AG20443 (cell line): ENCODE measurements at places on chromosomes 7 and 10.

- DNase-seq, result no peak
Observed at GRCh38 chr10:96756111-96756903, 36.0 kb upstream of the PIK3AP1 start.

- no peak for DNase-seq
Observed at GRCh38 chr7:67549126-67549525, 552.5 kb downstream of the TYW1 start.

DNA sequence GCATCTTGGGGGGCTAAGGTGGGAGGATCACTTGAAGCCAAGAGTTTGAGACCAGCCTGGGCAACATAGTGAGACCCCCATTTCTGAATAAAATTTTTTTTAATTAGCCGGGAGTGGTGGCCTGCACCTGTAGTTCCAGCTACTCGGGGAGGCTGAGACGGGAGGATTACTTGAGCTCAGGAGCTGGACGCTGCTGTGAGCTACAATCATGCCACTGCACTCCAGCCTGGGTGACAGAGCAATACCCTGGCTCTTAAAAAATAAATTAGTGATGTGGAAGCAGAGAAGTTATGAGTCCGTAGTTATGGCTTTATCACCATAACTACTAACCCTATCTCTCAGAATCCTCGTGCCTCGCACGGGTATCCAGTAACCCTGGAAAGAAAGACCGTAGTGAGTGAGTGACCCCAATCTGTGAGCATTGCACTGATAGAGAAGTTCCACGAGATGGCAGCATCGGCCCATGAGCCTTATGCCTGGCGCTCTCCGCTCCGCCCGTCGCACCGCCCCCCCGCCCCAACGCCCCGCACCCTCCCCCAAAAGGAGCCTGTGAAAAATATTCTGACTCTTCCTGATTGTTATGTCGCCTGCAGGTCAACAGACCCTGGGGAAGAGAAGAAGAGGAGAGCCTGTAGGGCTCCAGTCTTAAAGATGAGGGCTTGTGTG, 4.9 kb upstream of the SLC29A3 start:
- DNase-seq, result peak; percentile 87

DNA sequence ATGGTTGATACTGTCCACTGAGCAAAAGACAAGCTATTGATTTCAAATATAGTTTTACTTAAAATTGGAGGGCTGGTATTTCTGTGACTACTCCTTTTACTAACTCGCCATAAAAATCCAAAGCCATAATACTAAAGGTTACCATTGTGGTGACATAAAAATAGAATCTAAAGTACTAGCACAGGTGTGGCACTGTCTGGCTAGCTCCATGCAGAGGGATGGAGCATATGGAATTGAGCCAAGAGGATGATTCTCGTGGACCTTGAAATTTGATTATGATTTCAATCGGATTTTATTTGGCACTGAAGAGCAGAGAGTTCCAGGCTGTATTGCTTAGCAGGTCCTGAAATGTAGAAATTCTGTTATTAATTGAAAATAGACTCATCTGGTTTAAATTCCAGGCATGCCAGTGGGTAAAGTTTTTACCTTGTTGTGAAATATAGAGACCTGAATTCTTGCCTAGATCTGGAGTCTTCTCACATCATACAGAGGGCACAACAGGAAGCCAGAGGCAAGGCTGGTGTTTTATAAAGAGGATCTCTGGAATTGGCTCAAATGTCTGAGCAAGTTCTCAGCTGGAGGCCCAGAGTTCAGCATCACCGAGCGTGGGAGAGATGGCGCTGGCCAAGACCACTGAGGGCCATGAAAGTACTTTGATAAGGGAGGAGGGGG, 29.9 kb upstream of the DLD start:
- DNase-seq, result peak; percentile 37
